Cardiac muscle cell (in vitro differentiated cells and primary cell): ENCODE measurements at places on chromosomes 5 and 9.

GRCh38 chr5:16800477-16800876, 135.6 kb downstream of the MYO10 start:
- H3K27me3 ChIP-seq, result no peaks in the 10 kb centered on the region
- H3K4me1 ChIP-seq, result no peaks in the 10 kb centered on the region
- no peak for DNase-seq
- no peak overlapping the region for H3K27ac ChIP-seq

DNA sequence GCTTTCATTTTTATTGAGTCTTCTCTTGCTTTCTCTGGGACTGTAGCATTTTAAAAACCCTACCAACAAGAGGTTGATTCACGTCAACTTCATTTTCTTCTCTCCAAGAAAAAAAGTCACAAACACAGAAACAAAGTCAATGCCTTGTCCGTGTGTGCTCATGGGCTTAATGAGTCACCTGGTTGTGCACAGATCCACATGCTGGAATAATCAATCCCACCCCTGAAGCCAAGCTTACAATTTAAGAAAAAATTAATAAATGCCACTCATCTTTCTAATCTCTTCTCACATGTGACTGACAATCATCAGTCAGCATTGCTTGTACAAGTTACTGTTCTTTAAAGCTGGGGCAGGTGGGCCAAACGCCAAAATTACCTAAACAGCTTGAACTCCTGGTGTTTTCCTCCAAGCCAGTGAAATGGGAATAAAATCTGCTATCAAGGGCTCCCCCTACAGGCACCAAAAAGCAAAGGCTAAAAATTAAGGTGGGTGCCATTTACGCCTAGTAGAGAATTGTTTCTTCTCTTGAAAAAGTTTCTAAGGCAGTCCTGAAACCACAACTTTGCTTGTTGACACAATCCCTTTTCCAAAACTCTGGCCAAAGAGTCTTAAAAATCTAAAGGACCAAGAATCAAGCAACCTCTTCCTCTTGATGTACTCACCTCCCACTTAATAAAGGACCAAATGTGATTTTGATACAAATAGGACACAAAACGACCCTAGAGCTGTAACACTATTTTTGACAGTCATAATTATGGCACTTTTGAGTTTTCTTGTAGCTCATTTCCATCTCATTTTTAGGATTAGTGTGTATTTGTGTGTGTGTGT, 21.3 kb downstream of the TRMO start:
- H3K27ac ChIP-seq, result no peak overlapping the region
- H3K36me3 ChIP-seq, result no peaks in the 10 kb centered on the region
- no peaks in the 10 kb centered on the region for H3K4me1 ChIP-seq
- peak; percentile 41 for DNase-seq

GRCh38 chr5:171614511-171614910, 171.1 kb upstream of the SMIM23 start:
- no peaks in the 10 kb centered on the region for H3K36me3 ChIP-seq
- H3K27ac ChIP-seq, result no peak overlapping the region
- peaks cover 22% of the 10 kb centered on the region for H3K4me1 ChIP-seq
- H3K4me3 ChIP-seq, result no peak overlapping the region

DNA sequence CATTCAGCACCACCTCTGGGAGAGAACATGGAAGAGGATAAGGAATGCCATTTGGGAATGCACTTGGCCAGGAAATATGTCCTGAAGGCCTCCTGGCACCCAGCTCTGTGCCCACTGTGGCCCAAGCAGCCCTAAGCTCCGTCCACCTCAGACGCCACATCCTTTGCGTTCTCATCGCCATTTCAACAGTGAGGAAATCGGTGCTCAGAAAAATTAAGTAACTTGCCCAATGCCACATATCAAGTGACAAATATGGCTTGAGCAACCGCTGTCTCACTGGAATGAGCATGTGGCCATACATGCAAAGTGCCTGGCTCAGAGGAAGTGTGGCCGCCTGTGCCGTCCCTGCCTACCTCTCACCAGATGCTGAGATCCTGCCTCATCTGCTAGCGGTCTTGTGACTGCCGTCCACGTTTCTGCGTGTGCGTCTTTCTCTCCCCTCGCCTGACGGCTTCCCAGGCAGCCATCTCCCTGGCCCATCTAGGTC, 984 bp upstream of the DOK3 start:
- H3K36me3 ChIP-seq, result peaks cover 38% of the 10 kb centered on the region
- no peaks in the 10 kb centered on the region for H3K4me1 ChIP-seq
- DNase-seq, result no peak
- no peak overlapping the region for H3K4me3 ChIP-seq

- H3K27ac ChIP-seq, result no peak overlapping the region
- H3K36me3 ChIP-seq, result no peaks in the 10 kb centered on the region
- H3K4me1 ChIP-seq, result no peaks in the 10 kb centered on the region
- DNase-seq, result no peak
- no peak overlapping the region for H3K4me3 ChIP-seq
Observed at GRCh38 chr5:101663543-101663942, 632.5 kb downstream of the SLCO4C1 start.

DNA sequence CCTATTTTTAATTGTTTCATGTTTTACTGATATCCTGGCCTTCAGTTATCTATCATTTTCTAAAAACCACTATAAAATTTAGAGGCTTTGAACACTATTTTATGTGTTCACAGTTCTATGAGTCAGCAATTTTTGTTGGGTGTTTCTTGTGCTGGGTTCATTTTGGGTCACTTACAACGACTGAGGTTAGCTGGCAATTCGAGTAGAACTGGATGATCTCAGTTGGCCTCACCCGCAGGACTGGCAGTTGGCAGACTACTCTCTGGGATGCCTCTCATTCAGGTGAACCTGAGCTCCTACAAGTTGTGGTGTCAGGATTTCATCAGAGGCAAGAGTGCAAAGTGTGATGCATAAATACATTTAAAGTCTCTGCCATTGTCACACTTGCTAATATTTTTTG, 151.0 kb upstream of the PAPPA start:
- no peak overlapping the region for H3K27ac ChIP-seq
- peak; percentile 42 for DNase-seq
- H3K36me3 ChIP-seq, result no peaks in the 10 kb centered on the region
- H3K4me3 ChIP-seq, result no peak overlapping the region

DNA sequence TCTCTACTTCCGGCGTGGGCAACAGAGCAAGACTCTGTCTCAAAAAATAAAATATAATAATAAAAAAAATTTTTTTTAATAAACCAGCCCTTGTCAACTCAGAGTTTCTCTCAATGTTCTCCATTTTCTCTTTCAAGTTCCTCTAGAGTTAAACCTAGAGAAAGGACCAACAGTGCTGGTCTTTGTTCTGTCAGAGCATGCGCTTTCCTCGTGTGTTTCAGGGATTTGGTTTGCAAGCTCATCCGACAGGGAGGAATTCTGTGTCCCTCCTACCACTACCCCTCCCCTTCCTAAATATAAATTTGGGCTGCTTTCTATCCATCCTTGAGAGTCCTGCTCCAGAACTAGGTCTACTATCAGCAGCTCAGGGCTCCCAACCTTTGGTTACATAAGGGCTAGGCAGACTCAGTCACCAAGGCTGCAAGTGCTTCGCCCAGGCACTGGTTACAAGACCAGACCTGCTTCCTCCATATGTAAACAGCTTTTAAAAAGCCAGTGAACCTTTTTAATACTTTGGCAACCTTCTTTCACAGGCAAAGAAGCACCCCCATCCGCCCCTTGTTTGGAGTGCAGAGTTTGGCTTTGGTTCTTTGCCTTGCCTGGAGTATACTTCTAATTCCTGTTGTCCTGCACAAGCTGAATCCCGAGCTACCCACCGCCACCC, 13.5 kb downstream of the SETX start:
- H3K4me1 ChIP-seq, result no peaks in the 10 kb centered on the region
- H3K27ac ChIP-seq, result no peak overlapping the region
- H3K36me3 ChIP-seq, result peaks cover 68% of the 10 kb centered on the region

GRCh38 chr5:88664645-88665044, 218.3 kb downstream of the MEF2C start:
- no peak overlapping the region for H3K4me3 ChIP-seq
- DNase-seq, result no peak
- peaks cover 96% of the 10 kb centered on the region for H3K27me3 ChIP-seq
- H3K36me3 ChIP-seq, result no peaks in the 10 kb centered on the region

DNA sequence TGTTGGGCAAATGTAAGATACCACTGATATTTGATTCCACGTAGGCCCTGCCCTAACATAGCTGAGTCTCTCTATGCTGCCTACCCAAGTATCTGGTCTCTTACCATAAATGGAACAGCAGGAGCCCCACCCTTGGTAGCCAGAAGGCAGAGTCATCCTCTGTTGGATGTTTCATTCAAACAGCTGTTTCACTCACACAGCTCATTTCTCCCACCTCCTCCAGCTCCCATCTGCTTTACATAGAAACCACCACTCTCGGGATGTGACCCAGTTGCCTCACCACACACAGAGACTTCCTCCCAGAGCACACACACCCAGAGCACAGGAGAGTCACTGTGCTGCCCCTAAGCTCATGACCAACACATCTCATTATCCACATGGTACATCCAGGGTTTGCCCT, 165.3 kb downstream of the TMEM167A start:
- no peak for DNase-seq
- H3K36me3 ChIP-seq, result no peaks in the 10 kb centered on the region
- peaks cover 9% of the 10 kb centered on the region for H3K4me1 ChIP-seq
- H3K27me3 ChIP-seq, result no peaks in the 10 kb centered on the region
- H3K27ac ChIP-seq, result no peak overlapping the region

- no peak overlapping the region for H3K4me3 ChIP-seq
- H3K36me3 ChIP-seq, result no peaks in the 10 kb centered on the region
Observed at GRCh38 chr9:120372040-120372439, 207.9 kb downstream of the CDK5RAP2 start.

DNA sequence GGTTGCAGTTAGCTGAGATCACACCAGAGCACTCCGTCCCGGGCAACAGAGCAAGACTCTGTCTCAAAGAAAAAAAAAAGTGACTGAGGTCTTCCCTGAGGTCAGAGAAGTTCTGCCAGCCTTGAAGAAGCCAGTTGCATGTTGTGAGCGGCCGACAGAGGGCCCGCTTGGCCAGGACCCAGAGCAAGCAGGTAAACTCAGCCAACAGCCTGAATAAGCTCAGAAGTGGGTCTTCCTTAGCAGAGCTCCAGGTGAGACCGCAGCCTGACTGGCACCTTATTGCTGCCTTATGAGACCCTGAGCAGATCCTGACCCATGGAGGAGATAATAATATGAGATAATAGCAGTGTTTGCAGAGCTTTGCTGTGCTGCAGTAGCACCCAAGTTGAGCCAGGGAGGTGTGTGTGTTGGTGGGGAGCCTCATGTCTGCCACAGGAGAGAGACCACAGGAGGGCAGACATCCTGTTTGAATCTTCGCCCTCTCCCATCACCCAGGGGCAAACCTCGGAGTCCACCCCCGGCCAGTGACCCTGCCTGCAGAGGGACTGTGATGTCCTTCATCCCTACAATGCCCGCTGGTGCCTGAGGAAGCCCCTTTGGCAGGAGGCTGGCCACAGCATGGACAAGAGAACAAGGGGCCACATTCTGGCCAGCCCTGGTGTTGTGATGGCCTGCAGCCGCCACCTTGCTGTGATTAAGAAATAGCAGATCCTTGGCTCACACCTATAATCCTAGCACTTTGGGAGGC, 10.8 kb upstream of the BARX1 start:
- no peak overlapping the region for H3K27ac ChIP-seq
- H3K27me3 ChIP-seq, result peaks cover 27% of the 10 kb centered on the region
- no peak overlapping the region for H3K4me3 ChIP-seq
- no peaks in the 10 kb centered on the region for H3K36me3 ChIP-seq

GRCh38 chr9:88553350-88553749, 18.4 kb downstream of the NXNL2 start:
- no peaks in the 10 kb centered on the region for H3K4me1 ChIP-seq
- no peaks in the 10 kb centered on the region for H3K36me3 ChIP-seq
- DNase-seq, result no peak
- no peak overlapping the region for H3K4me3 ChIP-seq
- peaks cover 26% of the 10 kb centered on the region for H3K27me3 ChIP-seq

- H3K27ac ChIP-seq, result no peak overlapping the region
- H3K27me3 ChIP-seq, result peaks cover 9% of the 10 kb centered on the region
- no peaks in the 10 kb centered on the region for H3K36me3 ChIP-seq
- peaks cover 4% of the 10 kb centered on the region for H3K4me1 ChIP-seq
- no peak overlapping the region for H3K4me3 ChIP-seq
Observed at GRCh38 chr9:37739222-37739621, 14.4 kb upstream of the TRMT10B start.

DNA sequence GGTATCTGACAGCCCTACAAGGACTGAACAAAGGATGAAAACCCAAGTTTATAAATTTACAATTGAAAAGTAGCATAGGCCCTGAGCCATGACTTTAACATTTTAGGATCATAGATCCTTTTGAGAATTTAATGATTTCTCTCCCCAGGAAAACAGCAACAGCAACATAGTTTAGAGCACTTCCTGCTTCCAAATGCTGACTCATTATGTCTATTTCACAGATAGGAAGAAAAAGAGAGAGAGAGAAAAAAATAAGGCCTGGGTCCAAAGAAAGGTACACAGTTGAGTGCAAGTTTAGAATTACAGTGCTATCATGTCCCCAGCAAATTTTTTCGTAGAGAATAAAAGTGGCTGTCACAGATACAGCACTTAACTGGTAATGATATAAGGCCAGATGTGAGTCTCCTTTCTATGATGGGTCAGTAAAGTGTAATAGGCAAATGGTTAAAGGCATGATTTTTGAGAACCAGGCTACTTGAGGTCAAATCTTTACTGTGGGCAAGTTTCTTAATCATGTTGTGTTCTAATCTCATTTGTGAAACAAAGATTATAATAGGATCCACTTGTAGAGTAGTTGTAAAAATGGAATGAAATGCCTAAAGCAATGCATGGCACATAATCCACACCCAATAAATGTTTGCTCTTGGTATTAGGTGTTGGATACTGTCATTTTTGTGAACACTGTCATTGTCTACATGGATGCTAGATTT, 12.3 kb upstream of the PPP2R2B start:
- H3K27me3 ChIP-seq, result no peaks in the 10 kb centered on the region
- H3K27ac ChIP-seq, result no peak overlapping the region
- peaks cover 8% of the 10 kb centered on the region for H3K4me1 ChIP-seq
- no peak for DNase-seq
- H3K36me3 ChIP-seq, result no peaks in the 10 kb centered on the region
- H3K4me3 ChIP-seq, result no peak overlapping the region

GRCh38 chr5:112109331-112110007, 309.6 kb downstream of the EPB41L4A start:
- no peak for DNase-seq
- H3K27ac ChIP-seq, result no peak overlapping the region
- H3K4me3 ChIP-seq, result no peak overlapping the region
- no peaks in the 10 kb centered on the region for H3K4me1 ChIP-seq

- no peak overlapping the region for H3K4me3 ChIP-seq
- no peak overlapping the region for H3K27ac ChIP-seq
- no peaks in the 10 kb centered on the region for H3K4me1 ChIP-seq
Observed at GRCh38 chr5:53318303-53318702, 162.1 kb upstream of the FST start.

- H3K27ac ChIP-seq, result no peak overlapping the region
- H3K36me3 ChIP-seq, result no peaks in the 10 kb centered on the region
- H3K4me1 ChIP-seq, result no peaks in the 10 kb centered on the region
- H3K27me3 ChIP-seq, result no peaks in the 10 kb centered on the region
- no peak overlapping the region for H3K4me3 ChIP-seq
Observed at GRCh38 chr9:72971411-72971810, 18.6 kb upstream of the ALDH1A1 start.

GRCh38 chr9:7033076-7034045, 275.6 kb downstream of the KDM4C start:
- H3K27ac ChIP-seq, result peak overlapping the region; percentile 18
- no peaks in the 10 kb centered on the region for H3K4me1 ChIP-seq
- no peaks in the 10 kb centered on the region for H3K36me3 ChIP-seq
- no peaks in the 10 kb centered on the region for H3K27me3 ChIP-seq
- peak; percentile 21 for DNase-seq
- no peak overlapping the region for H3K4me3 ChIP-seq

GRCh38 chr9:4289411-4290326, 10.2 kb downstream of the GLIS3 start:
- no peak overlapping the region for H3K27ac ChIP-seq
- H3K4me3 ChIP-seq, result no peak overlapping the region
- H3K4me1 ChIP-seq, result peaks cover 5% of the 10 kb centered on the region
